ENCODE measurements at places on chromosomes 12 and 14.
A peak's percentile ranks its signal among the peaks of the same experiment; 100 is the strongest.

GRCh38 chr12:131454418-131455217, 256.3 kb upstream of the SFSWAP start:
- peak; percentile 26 for DNase-seq

- no peak for DNase-seq
These were observed 734.2 kb downstream of the MED13L start for GRCh38 chr12:115543269-115543668.

- no peak for DNase-seq
These were observed 49.6 kb downstream of the CCDC92 start for GRCh38 chr12:123923038-123923437.

GRCh38 chr12:11881835-11882234, 188.9 kb upstream of the BCL2L14 start:
- no peak for DNase-seq

- DNase-seq = no peak
These were observed 6.9 kb downstream of the TBC1D15 start for GRCh38 chr12:71846322-71846940.

DNA sequence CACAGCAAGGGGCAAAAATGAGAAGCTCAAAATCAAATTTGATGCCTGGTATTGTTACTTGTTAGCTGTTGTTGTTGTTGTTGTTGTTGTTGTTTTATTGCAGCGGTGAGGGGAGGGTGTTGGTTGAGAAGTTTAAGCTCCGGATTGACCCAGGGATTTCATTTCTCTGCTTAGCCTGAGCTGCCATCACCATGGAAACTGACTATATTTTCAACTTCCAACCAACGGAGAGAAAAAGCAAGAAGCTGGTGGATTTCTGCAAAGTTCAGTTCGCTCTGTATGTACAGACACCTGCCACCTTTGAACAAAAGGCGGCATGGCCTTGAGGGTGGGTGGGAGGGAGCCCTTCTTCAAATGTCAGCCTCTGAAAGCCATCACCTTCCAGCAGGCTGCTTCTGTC, 194.5 kb upstream of the NOS1 start:
- no peak for DNase-seq

DNA sequence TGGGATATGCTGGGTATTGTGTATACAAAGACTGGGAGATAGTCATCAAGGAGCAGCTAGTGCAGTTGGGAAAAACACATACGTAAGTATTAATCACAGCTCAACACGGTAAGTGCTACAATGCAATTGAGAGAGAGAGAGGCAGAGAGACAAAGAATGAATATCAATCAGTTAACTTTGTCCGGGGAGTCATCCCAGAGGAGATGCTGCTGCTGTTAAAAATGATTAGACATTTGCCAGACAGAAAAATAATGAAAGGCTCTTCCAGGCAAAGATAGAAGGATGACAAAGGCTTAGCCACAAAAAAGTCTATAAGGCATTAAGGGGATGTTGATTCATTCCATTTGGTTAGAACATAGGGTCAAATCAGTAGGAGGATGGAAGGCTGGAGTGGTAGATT, 45.1 kb downstream of the AKAP6 start:
- no peak for DNase-seq

DNA sequence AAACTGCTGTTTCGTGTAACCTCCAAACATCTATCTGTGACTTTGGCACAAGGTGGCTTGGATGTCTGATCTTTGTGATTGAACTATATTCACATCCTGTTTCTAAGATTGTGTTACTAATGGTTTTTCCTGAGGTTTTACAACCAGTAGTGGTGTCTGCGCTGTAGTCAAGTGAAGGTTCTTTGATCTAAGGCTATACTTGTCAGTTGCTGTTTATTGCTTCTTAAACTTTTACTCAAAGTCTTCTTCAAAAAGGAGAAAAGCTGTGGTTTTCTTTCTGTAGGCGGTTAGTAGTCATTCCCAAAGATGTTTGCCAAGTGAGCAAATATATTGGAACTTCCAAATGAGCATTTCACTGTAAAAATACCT, 12.3 kb upstream of the CALM1 start:
- DNase-seq = no peak

- DNase-seq = no peak
These were observed 32.6 kb upstream of the ANO6 start for GRCh38 chr12:45183246-45183645.

DNA sequence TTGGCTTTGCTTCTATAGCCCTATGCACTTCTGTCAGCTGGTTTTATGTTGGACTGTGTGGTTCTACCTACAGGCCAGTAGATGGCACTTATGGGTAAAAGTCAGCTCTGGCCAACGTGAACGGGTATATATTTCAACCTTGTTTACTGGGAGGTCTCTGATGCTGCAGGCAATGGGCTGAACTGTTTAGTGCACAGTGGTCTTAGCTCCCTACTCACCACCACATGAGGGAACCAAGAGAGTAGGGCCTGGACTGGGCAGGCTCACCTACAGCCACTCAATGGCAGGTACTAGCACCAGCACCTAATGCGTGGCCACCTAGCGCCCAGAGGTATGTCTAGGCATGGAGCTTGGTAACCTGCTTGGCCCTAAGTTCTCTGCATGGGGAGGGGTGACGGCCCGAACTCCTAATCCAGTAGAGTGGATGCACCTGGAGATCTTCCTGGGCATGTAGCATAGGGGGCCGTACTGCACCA, 481.8 kb downstream of the TMEM117 start:
- DNase-seq = peak; percentile 72

- DNase-seq = no peak
These were observed 3.4 kb downstream of the PHC1 start for GRCh38 chr12:8917751-8918150.

DNA sequence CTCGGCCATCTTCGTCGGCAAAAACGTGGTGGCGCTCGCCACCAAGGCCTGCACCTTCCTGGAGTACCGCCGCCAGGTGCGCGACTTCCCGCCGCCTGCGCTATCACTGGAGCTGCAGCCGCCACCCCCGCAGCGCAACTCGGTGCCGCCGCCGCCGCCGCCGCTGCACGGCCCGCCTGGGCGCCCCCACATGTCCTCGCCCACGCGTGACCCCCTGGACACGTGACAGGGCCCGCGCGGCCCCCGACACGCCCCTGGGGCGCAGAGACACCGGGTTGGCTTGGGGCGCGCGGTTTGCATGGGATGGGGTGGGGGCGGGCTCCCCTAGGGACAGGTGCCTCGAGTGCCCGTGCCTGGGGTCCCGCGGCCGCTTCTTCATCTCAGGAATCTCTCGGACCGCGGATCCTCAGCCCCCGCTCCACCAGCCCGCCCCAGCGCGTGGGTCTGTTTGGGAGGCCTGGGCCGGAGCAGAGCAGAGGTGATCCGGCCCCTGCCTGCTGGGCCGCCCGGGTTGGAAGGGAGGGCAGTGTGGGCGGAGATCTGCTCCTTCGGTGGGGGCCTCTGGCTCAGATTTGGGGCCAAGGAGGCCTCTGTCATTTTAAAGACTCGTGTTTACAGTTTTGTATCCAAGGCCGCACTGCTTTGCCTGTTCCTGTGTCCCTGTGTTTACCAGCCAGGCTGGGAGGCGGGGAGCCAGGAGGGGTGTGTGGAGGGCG, 3.3 kb downstream of the TMEM121 start:
- DNase-seq = no peak

DNA sequence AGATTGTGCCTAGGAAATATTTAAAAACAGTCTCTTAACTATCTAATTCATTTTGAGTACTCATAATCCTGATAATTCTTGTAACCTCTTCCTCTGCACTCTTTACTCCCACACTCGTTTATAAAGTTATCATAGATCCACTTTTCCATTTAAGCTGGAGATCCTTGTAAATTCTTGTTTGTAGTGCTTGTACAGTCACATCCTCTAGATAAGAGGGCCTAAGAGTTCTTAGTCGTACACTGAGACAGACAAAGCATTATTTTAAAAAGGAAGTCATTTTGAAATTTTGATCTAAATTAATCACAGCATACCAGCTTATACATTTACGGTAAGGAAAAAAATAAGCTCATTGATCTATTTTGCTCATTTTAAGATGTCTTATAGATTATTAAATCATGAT, 42.5 kb downstream of the LMO3 start:
- no peak for DNase-seq

DNA sequence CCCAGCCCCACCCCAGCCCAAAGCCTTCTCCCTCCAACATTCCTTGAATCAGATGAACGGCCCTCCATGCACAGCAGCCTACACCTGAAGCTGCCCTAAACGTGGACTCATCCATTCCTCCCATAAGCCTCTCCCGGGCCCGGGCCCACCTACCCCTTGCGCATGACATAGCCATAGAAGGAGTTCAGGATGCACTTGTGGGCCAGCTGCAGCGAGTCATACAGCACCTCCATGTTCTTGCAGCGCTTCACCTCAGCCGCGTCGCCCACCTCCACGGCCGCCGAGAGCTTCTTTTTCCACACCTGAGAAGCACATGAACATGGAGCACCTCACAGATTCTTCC, 22.0 kb downstream of the POLE start:
- no peak for DNase-seq

- DNase-seq = no peak
These were observed 768 bp downstream of the PTPN11 start for GRCh38 chr12:112419297-112420133.

- no peak for DNase-seq
These were observed 43.3 kb downstream of the GALNT9 start for GRCh38 chr12:132285991-132286681.

DNA sequence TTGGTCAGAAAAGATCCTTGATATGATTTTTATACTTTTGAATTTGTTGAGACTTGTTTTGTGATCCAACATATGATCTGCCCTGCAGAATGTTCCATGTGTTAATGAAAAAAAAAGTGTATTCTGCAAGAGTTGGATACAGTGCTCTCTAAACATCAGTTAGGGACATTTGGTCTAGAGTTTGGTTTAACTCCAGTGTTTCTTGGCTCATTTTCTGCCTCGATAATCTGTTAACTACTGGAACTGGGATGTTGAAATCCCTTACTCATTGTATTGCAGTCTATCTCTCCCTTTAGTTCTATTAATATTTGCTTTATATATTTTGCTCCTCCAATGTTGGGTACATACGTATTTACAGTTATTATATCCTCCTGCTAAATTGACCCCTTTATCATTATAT, 18.3 kb upstream of the TXNRD1 start:
- no peak for DNase-seq

- DNase-seq = no peak
These were observed 54.9 kb downstream of the BEGAIN start for GRCh38 chr14:100532154-100532861.

DNA sequence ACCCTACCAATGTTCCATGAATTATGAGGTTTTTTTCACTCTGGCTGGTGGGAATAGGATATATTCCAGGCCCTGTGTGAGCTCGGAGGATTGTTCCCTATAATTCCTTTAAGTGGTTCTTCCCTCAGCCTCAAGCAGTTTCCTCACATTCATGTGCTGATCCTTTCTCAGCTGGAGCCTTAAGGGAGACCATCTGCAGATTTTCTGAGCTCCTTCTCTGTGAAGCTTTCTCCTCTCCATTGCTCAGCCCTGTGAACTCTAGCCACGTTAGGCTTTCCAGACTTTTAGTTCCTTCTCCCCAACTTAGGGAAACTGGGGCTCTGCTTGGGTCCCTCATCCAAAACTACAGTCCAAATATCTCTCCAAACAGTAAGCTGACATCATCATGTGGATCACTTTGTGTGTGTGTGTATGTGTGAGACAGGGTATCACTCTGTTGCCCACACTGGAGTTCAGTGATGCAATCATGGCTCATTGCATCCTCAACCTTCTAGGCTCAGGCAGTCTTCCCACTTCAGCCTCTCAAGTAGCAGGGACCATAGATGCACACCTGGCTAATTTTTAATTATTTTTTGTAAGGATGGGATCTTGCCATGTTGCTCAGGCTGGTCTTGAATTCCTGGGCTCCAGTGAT, 219.5 kb upstream of the OTX2 start:
- DNase-seq = no peak

DNA sequence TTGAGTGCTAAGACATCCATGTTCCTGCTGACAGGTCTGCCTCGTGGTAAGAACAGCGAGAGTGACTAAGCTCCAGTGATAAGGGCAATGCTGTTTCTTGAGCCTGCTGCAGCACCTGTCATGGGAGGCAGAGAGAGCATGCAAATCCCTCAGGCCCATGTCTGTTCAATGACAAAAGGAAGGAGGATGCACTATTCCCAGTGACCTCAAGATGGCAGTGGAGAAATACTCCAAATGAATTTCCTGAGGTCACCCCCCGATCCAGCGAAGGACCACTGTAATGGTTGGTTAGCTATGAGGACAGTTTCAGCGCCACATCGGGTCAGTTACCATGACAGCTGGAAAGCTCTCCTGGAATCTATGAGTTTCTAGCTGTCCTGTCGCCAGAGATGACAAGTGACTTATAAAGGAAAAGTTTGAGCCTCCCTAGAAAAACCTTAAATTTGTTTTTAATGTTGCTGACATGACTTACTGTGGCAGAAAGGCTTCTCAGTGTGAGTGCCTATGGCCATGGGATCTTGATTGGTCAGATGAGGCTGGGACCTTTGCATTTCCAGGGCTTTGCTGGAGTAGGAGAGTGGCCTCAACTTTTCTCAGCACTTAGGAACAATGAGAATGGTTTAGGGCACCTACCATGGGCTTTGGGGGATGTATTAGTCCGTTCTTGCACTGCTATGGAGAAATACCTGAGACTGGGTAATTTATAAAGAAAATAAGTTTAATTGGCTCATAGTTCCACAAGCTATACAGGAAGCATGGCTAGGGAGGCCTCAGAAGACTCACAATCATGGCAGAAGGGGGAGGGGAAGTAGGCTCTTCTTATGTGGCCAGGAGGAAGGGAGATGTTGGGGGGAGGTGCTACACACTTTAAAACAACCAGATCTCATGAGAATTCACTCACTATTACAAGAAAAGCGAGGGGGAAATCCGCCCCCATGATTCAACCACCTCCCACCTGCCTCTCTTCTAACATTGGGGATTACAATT, 88.0 kb upstream of the TMEM260 start:
- peak; percentile 62 for DNase-seq

DNA sequence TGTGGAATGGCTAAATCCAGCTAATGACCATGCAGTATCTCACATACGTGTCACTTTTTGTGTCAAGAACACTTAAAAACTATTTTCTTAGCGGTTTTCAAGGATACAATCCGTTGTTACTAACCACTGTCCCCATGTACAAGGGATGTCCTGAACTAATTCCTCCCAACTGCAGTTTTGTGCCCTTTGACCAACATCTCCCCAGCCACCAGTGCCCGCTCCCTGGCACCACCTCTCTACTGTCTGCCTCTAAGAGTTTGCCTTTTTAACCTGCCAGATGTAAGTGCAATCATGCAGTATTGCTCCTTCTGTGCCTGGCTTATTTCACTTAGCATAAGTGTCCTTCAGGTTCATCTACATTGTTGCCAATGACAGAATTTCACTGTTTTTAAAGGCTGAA, 315.7 kb downstream of the TMEM121 start:
- no peak for DNase-seq

GRCh38 chr14:85714069-85714468, 184.1 kb downstream of the FLRT2 start:
- no peak for DNase-seq

All from NCI-H1930 (cell line).